HEK293T (cell line): ENCODE measurements at places on chromosomes 6 and 20.

DNA sequence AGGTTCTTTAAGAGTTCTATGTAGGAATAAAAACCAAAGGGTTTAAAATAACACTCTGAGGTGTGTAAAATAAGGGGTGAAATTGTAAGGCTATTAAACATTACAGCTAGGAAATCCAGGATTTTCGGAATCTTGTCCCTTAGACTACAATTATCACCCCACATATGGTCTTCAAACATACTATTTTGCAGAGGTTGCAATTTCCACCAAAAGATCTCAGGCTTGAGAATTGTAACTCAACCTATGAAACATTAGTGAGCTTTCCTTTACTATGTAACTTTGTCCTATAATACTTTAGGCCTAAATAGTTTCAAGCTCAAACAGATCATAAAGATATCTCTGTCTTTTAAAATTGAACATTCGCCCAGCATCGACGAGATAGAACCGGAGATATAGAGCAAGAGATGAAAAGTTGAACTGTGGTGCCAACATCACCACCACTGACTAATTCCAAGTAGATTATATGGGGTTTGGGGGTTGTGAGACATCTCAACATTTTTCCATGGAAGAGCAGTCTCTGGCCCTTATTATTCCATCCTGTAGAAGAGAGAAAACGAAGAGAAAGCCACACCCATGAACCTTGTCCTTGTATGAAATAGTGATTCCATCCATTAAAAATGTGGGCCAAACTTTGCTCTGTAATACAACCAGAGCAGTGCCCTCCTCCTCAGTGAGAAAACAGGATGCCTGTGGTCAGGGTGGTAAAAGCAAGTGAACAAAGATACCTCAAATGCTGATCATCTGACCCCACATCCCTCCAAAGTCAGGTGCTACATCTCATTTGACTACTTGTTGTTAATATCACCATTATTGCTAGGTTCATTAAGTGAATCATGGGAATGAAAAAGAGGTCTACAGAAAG lies 284.5 kb upstream of the GJE1 start:
- no peak for DNase-seq

DNA sequence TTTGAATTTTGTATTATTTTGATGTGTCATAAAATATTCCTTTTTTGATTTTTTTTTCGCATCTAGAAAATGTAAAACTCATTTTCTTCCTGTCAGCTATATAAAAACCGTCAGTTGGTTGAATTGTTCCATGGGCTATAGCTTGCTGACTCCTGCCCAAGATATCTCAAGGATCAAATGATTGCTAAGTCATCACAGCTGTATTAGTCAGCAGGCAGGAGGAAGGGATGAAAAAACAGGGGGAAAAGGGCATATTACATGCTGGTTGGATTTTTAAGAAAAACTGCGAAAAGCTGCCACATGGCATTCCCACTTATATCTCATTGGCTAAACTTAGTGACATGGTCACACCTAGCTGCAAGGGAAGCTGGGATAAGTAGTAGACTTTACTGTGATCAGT lies 569.9 kb downstream of the BCKDHB start:
- no peak for DNase-seq

- DNase-seq: no peak
Measured at GRCh38 chr6:25883536-25883935, 9.5 kb upstream of the SLC17A3 start.

DNA sequence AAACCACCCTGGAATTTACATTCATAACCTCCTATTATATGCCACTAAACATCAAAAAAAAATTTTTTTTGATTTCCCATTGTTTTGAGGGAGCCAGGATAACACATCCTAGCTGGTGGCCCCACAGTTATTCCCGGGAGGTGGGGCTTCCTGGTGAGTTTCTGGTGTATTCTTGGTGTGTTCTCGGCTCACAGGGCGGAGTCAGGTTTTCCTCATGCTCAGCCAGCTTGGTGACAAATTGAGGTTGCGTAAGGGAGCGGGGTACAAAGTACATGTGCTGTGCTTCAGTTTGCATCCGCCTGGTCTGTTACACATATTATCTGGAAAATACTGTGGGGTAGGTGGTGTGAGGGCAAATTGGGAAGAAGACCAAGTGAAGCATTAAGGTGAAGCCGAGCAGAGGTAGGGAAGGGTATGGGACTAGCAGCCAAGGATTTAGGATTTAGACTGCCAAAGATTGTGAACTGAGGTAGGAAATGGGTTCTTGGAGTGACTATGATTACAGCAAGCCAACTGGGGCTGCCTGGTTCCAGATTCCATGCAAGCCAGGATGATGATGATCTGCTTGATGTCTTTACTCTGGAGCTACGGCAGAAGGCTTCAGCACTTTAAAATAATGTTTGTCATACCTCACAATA lies 46.2 kb upstream of the EEF1A1 start:
- DNase-seq: no peak
